ENCODE measurements at places on chromosomes 7 and 10.

DNA sequence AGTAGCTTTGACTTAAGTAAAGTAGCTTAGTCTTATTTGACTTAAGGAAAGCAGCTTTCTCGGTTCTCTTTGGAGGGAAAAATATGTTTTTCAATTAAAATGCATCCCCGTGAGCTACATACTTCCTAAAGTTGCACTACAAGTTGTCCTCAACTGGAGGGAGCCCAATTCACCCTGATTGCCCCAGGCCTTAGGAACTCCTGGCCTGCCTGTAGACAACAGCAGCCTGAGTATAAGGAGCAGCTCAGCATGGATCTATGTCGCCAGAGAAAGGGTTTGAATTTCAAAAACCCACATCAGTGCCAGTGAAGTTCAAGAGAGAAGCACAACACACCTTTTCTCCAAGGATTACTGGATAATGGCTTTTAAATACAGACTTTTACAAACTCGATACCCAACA is 772.0 kb downstream of the TNS3 start:
- no peak for DNase-seq

DNA sequence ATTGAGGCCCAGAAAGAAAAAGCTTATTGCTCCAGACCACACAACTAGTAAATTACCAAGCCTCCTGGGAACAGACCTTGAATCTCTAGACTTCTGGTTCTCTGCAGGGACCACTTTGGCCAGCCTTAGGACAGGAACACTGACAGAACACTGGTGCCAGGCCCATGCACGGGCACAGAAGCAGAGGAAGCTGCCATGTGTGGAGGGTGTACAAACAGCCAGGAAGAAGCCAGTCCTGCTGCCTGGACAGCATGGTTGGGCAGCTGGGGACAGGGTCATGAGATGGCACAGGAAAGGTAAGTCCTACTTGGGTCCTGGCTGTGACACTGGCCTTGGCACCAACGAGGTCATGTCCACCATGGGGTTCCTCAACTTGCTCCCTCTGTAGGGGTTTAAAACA is 19.2 kb downstream of the MMRN2 start:
- no peak for DNase-seq

DNA sequence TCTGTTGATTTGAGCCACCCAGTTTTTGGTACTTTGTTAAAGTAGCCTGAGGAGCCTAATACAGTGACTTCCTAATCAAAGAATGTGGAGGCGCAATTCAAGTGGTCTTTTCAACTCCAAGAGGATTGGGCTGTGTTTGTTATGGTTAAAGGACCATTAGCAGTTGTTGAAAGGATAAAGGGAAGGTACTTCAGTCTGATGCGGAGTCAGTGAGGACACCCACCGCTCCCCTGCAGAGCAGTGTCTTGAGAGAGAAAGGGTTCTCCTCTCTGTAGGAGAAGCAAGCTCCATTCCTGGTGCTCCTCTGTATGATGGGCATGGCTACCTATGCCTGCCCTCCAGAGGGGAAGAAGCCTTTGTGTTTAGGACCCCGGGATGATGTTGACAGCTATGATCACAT is 590.6 kb upstream of the C7orf33 start:
- DNase-seq, result no peak

GRCh38 chr7:105218939-105219770 is 169.6 kb downstream of the SRPK2 start:
- DNase-seq, result peak; percentile 61

DNA sequence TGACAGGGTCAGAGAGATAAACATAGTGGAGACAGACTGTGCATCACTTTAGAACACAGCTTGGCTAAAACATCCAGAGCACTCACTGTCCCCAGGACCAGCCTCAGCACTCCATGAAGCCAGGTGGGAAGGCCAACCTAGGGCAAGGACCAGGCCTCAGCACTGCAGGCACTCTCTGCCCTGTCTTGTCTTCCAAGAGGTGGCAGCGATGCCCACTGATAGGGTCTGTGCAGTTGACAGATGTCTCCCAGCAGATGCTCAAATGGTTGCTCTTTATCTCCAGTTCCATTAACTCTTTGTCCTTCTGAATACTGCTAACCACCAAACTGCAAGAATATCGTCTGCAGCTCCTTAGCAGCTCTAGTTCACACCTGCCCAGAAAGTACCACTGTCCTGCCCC is 9.1 kb downstream of the DDX56 start:
- no peak for DNase-seq

- no peak for DNase-seq
Observed at GRCh38 chr7:17947620-17948019, 7.3 kb upstream of the SNX13 start.

DNA sequence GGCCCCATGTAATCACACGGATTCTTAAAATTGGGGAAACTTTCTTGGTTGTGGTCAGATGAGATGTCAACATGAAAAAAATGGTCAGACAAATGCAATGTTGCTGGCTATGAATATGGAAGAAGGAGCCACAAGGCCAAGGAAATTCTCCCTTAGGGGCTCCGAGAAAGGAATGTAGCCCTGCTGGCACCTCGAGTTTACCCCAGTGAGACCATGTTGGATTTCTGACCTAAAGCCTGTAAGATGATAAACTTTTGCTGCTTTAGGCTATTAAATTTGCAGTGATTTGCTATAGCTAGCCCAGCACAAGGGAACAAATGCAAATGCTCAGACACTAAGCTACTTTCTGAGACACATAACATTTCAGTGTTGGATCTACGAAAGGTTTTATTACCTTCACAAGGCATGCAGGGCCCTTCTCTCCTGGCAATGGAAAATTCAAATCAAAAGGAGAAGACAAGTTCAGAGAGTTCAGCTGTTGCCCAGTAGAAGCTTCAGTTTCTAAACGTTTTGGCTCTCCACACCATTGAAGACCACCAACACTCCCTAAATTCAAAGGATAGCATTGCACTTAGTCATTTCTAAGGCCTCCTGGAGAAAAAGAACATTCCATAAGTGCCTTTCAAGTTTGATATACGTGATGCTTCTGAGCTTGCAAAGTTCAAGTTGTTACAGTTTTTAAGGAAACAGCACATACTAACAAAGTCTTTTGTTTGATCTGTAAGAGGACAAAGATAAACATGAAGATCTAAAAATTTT is 23.4 kb downstream of the MCMBP start:
- DNase-seq, result no peak

DNA sequence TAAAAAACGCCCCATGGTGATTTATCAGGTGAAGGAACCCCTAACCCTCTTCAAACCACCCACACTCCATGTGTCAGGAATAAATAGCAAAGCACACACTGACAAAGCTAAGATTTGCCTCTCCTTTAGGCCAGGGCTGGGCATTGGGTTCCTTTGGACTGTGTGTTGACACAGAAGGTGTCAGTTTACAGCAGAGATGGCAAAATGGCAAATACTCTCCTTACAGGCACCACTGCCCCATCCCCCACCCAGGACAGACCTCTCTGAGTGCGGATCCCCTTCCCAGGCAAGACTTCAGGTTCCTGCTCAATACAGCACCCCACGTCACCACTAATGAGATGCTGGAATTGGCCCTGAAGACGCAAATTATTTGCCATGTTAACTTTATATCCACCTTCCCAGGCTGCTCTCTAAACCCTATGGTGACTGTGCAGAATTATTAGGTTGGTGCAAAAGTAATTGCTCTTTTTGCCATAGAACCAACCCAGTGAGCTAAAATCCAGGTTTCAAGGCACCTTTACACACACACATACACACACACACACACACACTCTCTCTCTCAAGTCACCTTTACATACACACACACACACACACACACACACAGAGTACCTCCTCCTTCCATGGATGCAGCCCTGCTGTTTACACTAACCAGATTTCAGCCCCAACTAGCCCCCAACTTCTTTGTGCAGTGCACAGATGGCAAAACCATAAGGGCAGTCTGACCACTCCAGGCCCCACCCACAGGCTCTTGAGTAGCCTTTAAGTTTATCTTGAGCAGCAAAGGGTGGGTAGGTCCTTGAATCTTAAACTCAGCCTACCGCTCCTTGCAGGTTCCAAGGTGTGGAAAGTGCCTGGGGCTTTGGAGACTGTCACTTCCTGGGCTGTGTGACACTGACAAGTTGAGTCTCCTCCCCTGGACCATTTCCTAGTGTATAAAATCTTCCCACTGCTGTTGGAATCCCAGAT is 4.0 kb upstream of the ZCCHC24 start:
- no peak for DNase-seq

DNA sequence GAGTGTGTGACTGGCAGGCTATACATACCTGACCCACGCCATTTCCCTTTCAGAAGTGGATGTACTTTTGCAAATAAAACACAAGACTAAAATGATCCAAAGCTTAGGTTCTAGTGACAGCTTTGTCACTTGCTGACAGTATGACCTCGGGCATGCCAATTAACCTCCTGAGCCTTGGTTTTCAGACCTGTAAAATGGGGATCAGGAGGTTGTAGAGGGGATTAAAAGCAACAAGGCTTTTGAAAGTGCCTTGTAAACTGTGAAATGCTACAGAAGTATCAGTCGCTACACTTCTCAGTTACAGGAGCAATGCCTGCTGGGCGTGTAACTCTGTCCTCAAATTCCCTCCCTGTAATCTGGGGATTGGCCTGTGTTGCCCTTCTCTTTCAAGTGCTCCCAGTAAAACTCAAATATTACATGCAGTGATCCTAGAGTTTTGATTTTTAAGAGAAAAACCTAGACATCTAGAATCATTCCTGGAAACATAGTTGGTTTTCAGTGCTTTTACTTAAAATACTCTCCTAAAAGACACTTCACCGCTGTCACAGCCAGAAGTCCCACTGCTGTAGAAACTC is 8.8 kb upstream of the GRB10 start:
- DNase-seq, result no peak

DNA sequence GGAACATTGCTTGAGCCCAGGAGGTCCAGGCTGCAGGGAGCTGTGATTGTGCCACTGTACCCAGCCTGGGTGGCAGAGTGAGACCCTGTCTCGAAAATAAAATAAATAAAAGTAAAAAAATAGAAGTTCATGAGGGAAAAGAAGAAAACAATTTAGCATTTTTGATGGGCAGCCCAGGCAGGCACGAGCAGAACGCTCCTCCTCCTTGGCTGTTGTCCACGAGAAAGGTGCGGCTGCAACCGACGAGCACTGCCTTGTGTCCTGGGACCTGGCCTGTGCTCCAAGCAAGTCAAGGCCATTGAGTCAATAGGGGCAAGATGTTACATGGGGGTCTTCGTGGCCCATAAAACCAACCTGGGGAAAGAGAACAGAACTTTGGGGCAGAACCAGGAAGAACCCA is 25.6 kb downstream of the EBF3 start:
- DNase-seq, result no peak

DNA sequence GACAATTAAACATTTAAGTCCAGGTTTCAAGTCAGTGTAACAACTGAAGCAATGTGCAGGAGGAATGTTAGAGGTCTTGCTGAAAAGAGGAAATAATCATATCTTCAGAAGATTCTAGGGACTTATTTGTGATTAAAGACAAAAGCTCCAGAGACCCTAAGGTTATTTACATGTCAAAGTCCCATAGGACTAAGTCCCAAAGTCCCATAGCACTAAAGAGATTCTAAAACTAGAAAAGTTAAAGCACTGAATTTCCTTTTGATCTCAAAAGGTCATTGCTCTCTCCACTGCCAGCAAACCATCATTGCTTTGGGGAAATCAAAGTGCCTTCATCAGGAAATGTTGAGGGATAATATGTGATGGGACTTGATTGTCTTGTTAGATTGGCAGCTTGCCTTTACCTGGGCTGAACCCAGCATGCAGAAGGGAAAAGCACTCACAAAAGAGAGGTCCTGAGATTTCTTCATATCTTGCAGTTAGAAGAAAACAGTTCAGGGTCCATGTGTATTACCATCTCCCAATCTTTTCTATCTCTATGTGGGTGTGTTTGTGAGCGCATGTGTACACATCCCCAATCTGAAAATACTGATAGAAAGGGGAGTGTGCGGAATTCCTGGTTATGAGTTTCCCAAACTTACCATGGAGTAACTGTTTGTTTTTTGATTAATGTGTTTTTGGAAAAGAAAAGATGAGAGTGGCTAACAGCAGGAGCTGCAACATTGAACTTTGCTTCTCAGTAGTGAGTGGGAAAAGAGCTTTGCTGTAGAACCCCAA is 21.8 kb downstream of the NUDT13 start:
- no peak for DNase-seq

GRCh38 chr7:1359051-1359400 is 100.2 kb downstream of the MICALL2 start:
- DNase-seq, result no peak

- DNase-seq, result peak; percentile 44
Observed at GRCh38 chr7:122535086-122535485, 163.8 kb downstream of the RNF133 start.

DNA sequence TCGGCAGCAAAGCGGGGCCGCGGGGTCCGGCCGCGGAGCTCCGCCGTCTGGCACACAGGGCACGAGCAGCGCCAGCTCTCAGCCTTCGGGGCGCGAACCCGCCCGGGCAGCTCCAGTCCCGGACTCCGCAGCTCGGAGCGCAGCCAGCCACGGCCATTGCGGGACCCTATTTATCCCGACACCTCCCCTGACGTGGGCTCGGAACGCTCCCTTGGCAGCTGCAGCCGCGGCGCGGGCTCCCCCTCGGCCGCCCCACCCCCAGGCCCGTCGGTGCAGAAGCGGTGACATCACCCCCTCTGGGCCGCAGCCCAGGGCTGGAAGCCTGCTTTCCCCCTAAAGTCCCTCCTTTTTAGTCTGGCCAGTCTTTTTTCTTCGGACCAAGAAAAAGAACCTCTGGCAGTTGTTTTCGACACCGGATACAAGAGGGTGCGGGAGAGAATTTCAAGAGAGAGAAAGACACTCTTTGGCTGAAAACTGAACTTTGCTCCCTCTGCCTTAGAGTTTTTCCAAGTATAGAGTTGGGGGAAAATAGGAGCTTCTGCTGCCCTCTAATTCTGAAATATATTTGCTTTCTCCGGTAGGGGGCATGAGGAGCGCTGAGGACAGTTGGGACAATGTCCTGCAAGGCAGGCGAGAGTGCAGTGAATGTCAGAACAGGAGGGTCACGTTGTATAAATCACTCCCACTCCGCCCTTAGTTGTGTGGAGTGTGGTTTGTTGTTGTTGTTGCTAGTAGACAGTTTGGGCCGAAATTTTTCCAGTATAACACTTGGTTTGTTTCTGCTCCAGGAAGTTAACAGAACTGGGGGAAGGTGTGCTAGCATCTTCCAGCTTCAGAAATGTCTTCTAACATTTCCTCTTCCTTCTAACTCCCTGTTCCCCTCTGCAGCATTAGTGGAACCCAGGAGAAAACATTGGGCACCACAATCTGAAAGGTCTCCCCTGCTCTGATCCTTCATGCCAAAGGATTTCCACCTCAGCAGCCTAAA is at the start of gene SFRP4:
Gene SFRP4, minus strand, starts transcription at position 145 of the 988 bp plus-strand sequence. CDS start 280 bp downstream, outside the sequence.
- DNase-seq, result peak; percentile 12

DNA sequence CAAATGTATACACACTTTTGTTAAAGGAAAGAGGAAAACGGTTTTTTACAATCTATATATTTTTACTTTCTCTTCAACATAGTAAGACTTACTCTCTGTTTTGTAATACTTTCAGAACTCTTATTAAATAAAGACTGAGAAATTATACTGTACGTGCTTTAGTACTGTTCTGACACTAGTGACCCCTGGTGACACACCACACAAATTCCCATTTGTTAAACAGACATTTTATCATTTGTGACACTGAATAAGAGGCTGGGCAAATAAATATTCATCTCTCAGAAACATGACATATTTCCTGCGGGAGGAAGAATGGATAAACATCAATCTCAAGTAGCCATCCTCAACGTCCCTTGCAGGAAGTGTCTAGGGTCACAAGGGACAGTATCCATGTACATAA is 68.9 kb upstream of the ZNF33B start:
- DNase-seq, result no peak

GRCh38 chr10:18473424-18474117 is 177.8 kb downstream of the NSUN6 start:
- no peak for DNase-seq

- DNase-seq, result no peak
Observed at GRCh38 chr7:155062411-155062810, 7.7 kb upstream of the HTR5A start.

Data from mammary epithelial cell (primary cell).